ENCODE measurements at places on chromosomes 16 and 17. TPM values are rescaled to one million over a fixed set of nuclear protein-coding genes. Genes with fewer than 3 reads are reported as not detected.

DNA sequence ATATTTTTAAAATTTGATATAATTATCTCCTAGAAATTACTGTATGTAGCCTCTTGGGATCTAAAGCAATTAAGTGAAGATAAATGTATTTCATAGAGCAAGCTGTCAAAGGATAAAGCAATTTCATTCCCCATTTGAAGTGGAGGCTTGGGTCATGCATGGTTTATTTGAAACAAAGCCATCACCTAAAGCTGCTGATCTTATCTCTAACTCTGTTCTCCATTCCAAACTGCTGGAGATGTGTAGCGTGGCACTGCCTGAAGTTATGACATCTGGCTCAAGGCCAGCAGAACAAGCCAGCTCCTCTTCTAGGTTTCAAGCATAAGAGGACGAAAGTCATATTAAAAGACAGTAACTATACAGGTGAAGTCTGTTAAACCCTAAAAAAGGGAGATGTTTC lies 83.9 kb downstream of the HIC1 start:
- peak; percentile 55 for DNase-seq

The CENPV gene
- polyA plus RNA-seq, result 86.8 TPM

The IGF2BP1 gene
- polyA plus RNA-seq, result 32.9 TPM

DNA sequence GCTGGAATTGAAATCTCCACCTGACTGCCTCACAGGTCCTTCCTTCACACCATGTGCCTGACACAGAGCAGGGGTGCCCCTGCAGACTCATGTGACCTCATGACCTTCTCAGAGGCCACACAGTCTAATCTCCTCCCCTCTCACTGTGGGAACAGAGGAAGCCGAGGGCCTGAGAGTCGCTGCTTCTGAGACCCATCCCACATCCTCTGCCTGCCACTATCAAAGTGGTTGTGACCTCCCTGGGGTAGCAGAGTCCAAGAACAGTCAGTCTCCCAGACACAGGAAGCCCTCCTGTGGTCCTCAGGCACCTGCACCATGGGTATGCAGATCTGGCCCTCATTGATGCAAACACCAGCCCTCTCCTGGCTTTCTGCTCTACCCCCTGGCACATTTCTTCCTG lies 78.5 kb downstream of the RAB11FIP4 start:
- DNase-seq, result no peak

Measured in left kidney (tissue), 8 donors.